Activated CD4-positive, CD25-positive, alpha-beta regulatory T cell (primary cell): ENCODE measurements at places on chromosomes 3 and 15.

DNA sequence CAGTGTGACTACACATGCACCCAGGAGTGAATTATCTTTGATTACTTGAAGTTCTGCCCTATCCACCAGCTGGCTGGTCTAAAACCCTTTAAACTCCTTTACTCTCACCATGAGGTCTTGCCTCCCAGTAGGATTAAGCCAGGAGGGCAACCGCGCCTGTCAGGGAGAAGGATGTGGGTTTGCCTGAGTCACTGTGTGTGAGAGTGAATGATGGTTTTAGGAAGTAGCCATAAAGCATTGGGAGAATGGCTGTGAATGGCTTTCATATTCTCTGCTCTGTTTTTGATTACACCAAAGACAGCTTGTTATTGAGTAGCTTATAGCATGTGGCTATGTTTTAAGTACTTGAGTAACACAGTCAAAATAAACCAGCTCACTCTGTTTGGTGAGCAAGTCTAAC is 637.7 kb upstream of the TBL1XR1 start:
- DNase-seq, result no peak

DNA sequence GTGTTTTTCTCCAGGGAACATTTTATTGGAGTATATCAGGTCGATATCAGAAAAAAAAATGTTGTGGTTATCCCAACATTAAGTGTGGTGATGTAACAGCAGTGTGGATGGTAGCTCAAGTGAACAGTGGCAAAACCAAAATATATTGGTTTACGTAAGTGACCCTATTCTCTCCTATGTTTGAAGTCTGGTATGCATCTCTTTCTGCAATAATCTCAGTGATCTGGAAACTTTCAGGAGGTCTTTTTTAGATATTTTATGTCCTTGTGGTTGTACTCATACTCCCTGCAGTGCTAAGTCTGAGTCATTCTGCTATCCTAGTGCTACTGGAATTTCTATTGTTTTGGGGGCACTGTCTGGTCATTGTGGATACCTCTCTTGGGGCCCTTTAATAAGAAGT is 137.9 kb downstream of the SNRPN start:
- no peak for DNase-seq

- DNase-seq, result no peak
Observed at GRCh38 chr3:96986241-96986640, 171.8 kb downstream of the EPHA6 start.

- no peak for DNase-seq
Observed at GRCh38 chr3:28172748-28173147, 68.7 kb upstream of the CMC1 start.

DNA sequence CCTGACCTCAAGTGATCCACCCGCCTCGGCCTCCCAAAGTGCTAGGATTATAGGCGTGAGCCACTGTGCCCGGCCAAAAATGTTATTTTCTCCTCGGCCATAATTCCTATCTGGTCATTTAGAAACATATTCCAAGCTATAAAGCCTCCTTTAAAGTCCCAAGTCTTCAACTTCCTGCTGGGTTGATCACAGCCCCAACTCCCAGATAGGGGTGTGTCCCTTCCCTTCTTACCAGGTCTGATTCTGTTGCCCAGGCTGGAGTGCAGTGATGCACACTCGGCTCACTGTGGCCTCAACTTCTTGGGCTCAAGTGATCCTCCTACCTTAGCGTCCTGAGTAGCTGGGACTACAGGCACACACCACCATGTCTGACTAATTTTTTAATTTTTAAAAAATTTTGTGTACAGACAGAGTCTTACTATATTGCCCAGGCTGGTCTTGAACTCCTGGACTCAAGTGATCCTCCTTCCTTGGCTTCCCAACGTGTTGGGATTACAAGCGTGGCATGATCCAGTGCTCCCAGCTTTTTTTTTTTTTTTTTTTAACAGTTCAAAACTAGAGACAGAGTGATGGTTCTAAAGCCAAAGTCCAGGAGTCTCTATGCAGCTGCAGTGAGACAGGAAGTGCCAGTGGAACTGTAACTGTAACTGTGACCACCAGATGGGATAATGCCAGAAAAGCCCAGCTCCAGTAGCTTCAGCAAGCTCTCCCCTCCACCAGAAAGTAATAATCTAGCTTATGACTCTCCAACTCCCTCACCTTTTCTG is 8.2 kb upstream of the PRKAR2A start:
- DNase-seq, result no peak

DNA sequence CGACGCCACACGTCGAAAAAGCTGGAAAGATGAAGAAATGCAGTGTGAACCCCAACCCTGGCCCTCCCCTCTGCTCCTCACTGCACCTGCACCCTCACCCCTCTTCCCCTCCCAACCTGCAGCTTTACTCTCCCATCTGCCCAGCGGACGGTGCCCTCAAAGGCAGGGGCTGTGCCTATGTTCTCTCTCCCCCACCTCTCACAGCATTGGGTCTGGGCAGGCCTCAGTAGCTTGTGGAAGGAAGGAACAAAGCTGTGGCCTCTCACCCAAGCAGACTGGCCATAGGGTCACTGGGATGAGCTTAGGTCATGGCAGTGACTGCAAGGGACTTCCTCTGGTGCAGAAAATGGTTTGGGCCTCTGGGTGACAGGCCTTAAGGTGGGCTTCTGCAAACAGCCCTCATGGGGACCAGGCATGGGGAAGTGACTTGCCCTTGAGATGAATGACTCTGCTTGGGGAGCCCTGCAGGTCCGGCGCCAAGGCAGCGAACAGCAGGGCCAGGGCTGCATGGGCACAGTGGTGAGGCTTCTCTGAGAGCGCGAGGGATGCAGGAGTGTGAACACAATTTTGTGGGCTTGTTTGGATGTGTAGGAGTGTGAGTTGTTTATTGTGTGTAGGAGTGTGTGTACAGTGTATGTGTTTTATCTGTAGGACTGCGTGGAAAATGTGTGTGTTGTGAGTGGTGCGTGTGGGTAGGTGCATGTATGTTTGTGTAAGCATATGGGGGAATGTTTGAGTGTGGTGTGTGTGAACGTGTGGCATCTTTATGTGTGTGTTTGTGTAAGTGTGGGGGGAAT is 29.2 kb downstream of the SRPRB start:
- no peak for DNase-seq

DNA sequence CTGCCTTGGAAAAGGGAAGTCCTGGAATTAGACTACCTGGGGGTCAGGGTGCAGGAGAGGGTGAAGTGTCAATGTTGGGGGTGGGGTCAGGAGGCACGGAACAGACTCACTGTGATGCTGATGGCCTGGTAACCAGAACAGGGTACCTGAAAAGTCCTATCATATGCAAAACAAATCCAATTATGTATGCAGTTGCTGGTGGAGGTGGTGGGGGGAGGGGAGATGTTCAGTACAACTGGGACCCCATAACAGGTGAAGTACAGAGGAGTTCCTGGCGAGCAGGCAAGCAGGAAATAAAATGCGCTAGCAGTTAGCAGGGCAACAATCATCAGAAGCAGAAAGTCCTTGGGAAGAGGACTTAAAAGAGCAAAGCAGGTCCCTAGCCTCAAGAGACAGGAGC is 4.2 kb upstream of the KATNBL1 start:
- no peak for DNase-seq

DNA sequence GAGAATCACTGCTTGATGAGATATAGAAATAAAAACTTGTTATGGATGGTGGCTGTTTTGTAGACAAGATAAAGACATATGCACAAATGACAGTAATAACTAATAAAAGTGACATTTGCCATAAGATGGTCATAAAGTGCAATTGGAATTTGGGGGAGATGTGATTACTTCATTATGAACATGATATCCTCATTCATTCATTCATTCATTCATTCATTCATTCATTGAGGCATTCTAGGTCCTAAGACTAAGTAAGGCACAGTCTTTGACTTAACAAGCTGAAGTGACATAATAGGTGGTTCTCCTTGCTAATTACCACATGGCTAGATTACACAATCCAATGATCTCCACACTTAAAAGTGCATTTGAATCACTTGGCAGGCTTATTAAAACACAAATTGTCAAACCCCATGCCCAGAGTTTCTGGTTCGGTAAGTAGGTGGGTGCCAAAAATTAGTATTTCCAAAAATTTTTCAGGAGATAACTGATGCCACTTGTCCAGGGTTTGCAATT is 18.9 kb downstream of the RAP2B start:
- no peak for DNase-seq

DNA sequence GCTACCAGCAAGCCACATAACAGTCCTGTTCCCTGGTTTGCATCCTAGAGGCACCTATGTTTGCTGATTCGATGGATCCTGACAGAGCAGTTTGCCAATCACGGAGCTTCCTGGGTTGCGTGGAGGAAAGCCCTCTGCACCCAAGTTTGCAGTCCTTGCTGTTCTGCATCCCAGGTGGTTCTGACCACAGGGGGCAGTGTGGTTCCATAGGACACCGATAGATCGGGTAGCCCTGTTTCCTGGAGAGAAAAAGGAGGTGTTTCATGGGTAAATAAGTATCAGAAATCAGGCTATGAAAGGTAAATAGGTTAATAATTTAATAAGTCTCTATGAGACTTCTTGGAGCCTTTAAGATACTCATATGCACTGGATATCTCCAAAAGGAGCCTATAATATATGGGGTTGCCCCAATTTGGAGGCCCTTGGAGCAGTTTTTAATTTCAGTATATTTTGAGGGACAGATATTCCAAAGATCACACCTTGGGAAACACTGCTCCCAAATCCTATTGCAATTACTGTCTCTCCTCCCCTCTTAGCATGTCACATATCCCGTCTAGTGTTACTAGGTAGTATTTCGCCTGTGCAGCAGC is 194.6 kb upstream of the TPM1 start:
- DNase-seq, result no peak
